ENCODE measurements at places on chromosomes 2 and 18. TPM values are rescaled to one million over a fixed set of nuclear protein-coding genes. Genes with fewer than 3 reads are reported as not detected.

MAPRE2 gene
- 1.7 TPM for total RNA-seq

MERTK gene
- total RNA-seq = 1.4 TPM

DNAH7 gene
- 0.14 TPM for total RNA-seq

C2orf66 gene
- 0.93 TPM for total RNA-seq

GULP1 gene
- total RNA-seq = 38.7 TPM

ZNF385B gene
- total RNA-seq = not detected

FIGN gene
- 1.6 TPM for total RNA-seq

KCNJ3 gene
- not detected for total RNA-seq

SOX11 gene
- total RNA-seq = under 0.01 TPM

TUBA3E gene
- not detected for total RNA-seq

All from nasal cavity respiratory epithelium epithelial cell of viscerocranial mucosa (primary cell).